ENCODE measurements at places on chromosomes 11 and 22.
A peak's percentile ranks its signal among the peaks of the same experiment; 100 is the strongest.

- no peak for DNase-seq
Measured at GRCh38 chr11:78587446-78587845, 12.8 kb upstream of the NARS2 start.

GRCh38 chr11:60838132-60838531 is 3.8 kb upstream of the CCDC86 start:
- no peak for DNase-seq

DNA sequence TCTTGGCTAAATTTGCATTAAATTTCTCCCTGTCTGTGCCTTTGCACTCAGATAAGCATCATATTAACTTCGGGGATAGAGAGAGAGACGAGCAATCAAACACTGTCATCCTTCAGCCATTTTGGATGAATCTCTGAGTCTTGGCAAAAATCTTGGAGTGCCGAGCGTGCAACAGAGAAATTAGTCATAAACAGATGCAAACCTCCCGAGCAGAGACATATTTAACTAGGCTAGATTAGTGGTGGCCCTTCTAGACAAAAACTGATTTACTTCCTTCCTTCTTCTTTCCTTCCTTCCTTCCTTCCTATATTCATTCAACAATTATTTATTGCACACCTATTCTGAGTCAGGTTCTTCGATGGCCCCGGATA is 114.4 kb upstream of the BLID start:
- DNase-seq, result no peak

DNA sequence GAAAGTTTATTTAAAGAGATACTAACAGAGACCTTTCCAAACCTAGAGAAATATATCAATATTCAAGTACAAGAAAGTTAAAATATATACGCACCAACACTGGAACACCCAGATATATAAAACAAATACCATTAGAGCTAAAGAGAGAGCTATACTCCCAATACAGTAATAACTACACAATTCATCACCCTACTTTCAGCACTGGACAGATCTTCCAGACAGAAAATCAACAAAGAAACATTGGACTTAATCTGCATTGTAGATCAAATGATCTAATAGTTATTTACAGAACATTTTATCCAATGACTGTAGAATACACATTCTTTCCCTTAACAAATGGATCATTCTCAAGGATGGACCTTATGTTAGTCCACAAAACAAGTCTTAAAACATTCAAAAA is 311.9 kb downstream of the METTL15 start:
- no peak for DNase-seq

GRCh38 chr22:37098976-37099591 is 10.4 kb downstream of the TMPRSS6 start:
- no peak for DNase-seq

DNA sequence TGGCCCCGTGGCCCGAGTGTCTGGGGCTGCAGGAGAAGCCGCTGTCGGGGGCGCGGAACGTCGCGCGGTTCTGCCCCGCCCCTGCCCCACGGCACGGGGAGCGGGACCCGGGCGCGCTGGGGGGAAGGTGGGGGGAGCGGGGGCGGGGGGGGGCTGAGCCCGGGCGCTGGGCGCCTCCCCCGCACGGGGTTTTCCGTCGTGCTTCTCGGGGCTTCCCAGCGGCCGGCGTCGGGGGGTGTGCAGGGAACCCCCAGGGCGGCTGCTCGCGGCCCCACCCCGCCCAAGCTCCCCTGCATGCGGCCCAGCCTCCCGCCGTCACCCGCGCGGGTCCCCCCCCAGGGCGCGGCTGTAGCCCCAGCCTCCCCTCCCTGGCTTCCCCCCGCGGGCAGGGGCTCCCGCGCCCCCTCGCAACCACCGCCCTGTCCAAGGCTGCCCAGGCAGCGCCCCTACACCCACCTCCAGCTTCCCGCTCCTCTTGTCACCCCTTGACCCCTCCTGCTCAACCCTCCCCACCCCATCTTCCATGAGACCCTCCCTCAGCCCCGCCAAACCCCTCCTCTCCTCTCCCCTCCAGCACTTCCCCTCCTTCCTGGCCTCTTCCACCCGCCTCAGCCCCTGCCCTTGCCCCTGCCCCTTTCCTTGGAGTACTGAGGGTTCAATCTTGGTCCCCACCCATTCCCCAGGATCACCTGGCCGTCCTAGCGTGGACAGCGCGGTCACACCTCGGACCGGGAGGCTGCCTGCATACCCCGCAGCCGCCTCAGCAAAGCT is 1.7 kb downstream of the IL17REL start:
- peak; percentile 72 for DNase-seq

DNA sequence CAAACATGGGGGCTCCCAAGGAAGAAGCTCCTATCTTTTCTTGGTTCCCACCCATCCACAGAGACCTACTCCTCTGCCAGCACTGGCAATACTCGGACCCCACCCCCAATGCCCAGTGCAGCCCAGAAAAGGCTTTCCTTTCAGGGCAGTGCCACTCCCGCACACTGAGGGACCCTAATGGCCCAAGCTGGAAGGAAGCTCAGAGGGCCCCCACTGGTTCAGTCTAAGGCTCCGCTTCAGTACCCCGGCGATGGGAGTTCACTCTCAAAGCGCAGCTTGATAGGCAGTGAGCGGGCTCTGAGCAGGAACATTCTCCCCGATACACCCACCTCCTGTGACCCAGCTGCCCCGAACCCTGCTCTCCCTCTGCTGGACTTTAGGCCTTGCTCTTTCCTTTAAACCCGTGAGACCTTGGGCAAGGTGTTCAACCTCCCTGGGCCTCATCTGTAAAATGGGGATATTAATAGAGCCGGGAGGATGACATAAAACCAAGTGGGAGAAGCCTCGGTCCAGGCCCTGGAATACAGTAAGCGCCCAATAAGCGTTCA is 48.4 kb downstream of the CHRDL2 start:
- no peak for DNase-seq

GRCh38 chr11:55658031-55658573 is 3.9 kb upstream of the OR4C6 start:
- DNase-seq, result no peak

- DNase-seq, result no peak
Measured at GRCh38 chr11:45365961-45366618, 79.9 kb upstream of the SYT13 start.

- no peak for DNase-seq
Measured at GRCh38 chr11:133191931-133192330, 340.4 kb downstream of the OPCML start.

DNA sequence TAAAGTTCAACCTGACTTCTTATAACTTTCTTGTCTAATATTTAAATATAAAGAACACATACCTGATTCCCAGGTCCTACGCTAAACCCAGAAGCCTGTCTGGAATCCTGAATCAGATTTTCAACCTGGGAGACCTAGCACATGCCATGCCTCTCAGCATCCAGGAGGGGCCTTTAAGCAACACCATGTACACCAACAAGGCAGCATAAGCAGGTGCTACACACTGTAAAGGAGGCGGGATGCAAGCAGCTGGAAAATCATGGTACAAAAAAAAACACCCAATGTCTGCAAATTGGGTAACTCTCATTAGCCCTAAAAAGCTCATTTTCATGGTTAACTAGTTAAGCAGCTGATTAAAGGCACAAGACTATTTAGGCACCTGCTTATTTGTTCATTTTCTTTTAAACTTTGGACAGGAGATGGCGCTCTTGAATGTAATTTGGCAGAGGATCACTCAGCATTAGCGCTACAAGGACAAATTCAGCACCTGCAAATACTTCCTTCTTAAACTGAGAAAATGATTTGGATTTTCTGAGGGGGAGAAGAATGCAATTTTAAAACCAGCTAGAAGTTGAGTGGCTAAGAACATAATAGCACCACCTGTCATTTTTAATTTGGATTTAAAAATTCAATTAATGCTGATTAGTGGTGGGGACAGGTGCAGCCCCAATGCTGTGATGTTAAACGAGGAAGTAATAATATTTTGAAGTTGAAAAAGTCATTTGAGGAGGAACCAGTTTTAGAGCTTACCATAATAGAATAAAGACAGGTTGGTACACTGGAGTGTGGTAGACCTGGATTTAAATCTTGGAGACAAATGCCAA is 104.0 kb downstream of the FAR1 start:
- DNase-seq, result no peak

GRCh38 chr11:38990139-38990538 is 2392.1 kb upstream of the RAG2 start:
- DNase-seq, result no peak

DNA sequence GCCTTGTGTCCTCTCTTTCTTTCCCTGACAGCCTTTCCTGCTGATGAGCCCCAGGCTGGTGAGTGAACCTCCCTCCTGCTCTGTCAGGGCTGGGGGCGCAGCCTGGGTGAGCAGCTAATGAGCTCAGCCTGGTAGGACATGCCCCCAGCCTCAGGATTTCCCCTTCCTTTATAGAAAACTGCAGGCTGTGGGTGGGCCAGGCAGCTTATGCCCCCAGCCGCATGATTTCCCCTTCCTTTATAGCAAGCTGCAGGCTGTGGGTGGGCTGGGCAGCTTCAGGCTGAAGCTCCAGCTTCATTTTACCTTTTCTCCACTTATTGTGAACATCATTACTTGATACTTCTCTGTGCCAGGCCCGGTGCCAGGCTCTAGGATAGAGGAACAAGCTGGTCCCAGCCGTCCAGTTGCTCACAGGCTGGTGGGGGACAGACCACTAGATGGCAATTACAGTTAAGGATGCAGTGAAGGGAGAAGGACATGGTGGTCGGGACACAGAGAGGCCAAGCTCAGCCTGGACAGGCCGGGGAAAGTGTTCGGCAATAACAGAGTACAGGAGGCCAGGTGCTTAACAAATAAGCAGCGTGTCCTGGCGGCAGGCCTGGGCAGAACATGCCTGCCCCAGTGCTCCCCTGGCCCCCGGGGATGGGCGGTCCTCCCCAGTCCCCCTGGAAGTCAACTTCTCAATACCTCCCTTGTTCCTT is 5.3 kb downstream of the LGALS12 start:
- no peak for DNase-seq

GRCh38 chr11:3104051-3104714 is 47.0 kb upstream of the CARS1 start:
- no peak for DNase-seq

- DNase-seq, result no peak
Measured at GRCh38 chr22:20131859-20132685, 468 bp downstream of the ZDHHC8 start.

- no peak for DNase-seq
Measured at GRCh38 chr11:70278994-70279393, 8.5 kb downstream of the PPFIA1 start.

- no peak for DNase-seq
Measured at GRCh38 chr22:17853073-17853472, 78.8 kb upstream of the BID start.

DNA sequence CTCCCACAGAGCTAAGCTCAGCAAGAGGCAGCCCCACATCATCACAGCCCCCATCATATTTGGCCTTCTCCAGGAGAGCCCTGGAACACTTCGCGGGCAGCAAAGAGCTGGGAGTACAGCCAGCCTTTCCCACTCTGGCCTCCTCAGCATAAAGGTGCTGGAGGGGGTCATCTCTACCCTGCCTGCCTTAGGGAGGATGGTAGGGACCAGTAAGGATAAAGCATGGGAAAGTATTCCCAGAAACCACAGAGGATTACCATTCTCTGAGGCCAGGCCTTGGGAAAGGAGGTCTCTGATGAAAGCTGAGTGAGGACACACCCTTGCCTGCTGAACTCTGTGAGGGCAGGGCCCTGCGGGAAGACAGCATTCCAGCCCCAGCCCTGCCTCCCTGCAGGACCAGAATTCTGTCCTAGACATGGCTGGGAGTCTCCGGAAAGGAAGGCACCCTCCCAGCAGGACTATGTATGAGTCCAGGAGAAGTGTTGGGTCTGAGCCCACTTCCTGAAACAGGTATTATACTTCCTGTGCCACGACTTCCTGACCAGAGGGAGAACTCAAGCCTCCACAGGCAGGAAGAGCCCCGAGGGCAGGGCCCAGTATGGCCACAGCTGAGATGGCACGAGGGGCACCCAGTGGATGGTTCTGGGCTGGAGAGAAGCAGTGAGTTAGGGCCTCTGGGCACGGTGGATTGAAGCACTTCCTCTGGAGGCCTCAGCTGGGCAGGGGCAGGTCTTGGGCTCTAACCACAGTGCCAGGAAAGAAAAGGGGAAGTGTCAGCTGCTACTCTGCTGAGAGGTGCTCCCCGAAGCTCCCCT is 12.9 kb upstream of the CASTOR1 start:
- no peak for DNase-seq

DNA sequence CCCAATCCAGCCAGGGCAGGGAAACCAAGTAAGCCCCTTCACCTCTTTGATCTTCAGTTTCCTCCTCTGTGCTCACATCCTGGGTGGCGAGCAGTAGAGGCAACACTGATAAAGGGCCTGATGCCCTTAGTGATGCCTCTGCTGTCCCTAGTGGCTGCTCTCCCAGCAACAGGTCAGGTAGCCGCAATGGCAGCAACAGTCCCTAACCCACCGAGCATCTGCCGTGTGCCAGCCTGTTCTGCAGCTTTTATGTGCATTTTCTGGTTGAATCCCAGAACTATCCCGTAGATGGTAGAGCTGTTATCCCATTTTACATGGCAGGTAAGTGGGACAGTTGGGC is 5.2 kb downstream of the SCYL1 start:
- DNase-seq, result no peak

- DNase-seq, result no peak
Measured at GRCh38 chr11:31340903-31341572, 28.5 kb downstream of the DCDC1 start.

- DNase-seq, result no peak
Measured at GRCh38 chr11:82698576-82699352, 34.9 kb downstream of the FAM181B start.

GRCh38 chr11:83220260-83220659 is 26.7 kb downstream of the ANKRD42 start:
- no peak for DNase-seq

DNA sequence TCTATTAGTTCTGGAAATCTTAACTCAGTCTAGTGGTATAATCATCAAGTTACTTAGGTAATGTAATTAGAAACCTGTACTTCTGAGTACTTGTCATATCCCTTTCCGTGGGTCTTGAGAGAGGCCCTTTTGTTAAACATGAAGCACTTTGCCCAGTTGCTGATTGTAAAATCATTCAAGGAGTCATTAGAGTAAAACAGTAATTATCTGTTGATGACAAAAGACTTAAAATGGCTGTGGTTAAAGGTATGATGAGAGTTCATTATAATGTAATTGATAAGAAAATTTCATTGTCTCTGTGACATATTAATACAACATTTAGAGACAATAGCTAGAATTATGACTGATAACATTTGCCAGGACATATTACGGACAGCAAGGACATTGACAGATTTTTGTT is 34.3 kb downstream of the PRR5L start:
- no peak for DNase-seq

DNA sequence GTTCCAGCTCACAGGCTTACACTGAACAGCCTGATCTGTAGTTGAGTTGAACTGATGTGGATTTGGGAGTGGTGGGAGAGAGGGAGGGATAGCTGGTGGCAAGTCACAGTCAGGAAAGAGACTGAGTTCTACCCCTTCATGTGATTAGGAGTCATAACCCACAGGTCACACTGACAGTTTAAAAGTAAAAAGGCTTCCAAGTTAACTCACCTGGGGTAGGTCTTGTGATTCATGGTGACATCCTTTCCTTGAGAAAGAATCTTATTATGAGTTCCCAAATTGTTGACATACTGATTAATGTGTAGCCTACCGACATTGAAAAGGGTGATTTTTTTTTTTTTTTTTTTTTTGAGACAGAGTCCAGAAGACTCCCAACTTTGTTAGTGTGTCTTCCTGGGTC is 5.4 kb downstream of the IZUMO1R start:
- no peak for DNase-seq
